ENCODE measurements at places on chromosomes 3 and 15.

- no peak for DNase-seq
Measured at GRCh38 chr3:150248116-150248887, 159.8 kb upstream of the TSC22D2 start.

DNA sequence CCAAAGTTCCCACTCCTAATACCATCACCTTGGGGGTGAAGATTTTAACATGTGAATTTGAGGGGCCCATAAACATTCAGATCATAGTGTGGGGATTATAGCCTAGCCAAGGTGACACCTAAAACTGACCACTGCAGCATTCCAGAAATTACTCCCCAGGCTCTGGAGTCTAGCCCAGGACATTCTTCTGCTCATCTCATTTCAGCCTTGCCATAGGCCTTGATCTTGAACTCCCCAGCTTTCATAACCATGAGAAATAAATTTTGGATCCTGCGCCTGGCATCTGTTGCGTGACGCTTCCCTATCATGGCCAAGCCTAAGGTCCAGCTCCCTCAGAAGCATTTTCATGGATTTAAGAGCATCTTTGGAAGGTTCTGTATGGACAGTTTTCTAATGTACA is 502.9 kb upstream of the THBS1 start:
- DNase-seq, result no peak

- DNase-seq, result no peak
Measured at GRCh38 chr3:113532698-113533533, 561 bp downstream of the SIDT1 start.

GRCh38 chr3:123357275-123357674 is 91.6 kb downstream of the ADCY5 start:
- DNase-seq, result no peak

DNA sequence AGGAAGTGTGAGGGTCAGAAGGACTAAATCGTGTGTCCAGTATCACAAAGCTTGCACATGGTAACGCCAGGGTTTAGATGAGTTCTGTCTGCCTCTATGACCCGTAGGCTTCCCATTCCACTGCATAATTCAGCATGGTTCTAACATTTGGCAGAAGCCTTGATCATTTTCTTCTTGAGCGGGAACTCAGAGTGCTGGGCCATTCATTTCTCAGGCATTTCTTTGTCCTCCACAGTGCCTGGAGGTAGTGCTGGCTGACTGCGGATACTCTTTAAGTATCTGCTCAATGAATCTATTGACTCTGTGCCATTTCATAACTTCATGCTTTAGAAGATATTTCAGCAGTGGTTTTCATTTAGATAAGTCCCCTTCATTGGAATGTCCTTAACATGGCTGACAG is 370.2 kb downstream of the EPHB1 start:
- DNase-seq, result no peak

- DNase-seq, result no peak
Measured at GRCh38 chr15:74132681-74133651, 2.6 kb downstream of the ISLR2 start.

GRCh38 chr3:124260206-124260915 is 268.4 kb upstream of the ROPN1 start:
- no peak for DNase-seq

- no peak for DNase-seq
Measured at GRCh38 chr15:77446840-77447390, 26.2 kb downstream of the HMG20A start.

DNA sequence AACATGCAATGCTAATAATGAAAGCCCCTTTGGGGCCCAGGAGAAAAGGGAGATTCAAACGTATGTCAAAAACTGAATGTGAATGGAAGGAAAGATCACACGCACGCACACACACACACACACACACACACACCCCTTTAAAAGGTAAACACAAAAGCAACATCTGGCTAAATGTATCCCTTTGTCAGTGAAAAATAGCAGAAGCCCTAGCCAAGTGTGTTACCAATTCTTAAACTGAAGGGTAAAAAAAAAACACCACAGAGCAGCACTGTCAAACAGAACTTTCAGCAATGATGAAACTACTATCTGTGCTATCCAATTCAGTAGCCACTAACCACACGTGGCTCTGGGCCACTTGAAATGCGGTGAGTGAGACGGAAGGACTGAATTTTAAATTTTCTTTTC is 4.9 kb downstream of the RFTN1 start:
- no peak for DNase-seq

GRCh38 chr3:171268677-171269076 is 191.5 kb downstream of the TNIK start:
- no peak for DNase-seq

GRCh38 chr15:36208868-36209582 is 370.4 kb upstream of the CDIN1 start:
- no peak for DNase-seq

- no peak for DNase-seq
Measured at GRCh38 chr15:48396020-48396419, 64.8 kb downstream of the DUT start.

- no peak for DNase-seq
Measured at GRCh38 chr3:107284612-107285011, 92.6 kb upstream of the CCDC54 start.

GRCh38 chr3:14244521-14245247 is 66.1 kb downstream of the LSM3 start:
- no peak for DNase-seq

DNA sequence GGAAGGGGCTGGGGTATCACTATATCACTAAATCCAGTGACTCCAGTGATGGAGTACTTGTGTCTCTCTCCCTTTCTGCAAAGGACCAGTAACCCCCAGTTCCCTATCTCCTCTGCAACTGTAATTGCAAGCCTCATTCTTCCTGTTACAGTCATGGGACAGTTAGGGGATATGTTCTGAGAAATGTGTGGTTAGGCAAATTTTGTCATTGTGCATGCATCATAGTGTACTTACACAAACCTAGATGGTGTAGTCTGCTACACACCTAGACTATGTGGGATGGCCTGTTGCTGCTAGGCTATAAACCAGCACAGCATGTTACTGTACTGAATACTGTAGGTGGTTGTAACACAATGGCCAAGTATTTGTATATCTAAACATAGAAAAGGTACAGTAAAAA is 2.2 kb downstream of the VPS8 start:
- no peak for DNase-seq

GRCh38 chr15:39124155-39124552 is 456.7 kb upstream of the THBS1 start:
- DNase-seq, result no peak

GRCh38 chr15:31871166-31871886 is 159.0 kb upstream of the CHRNA7 start:
- no peak for DNase-seq

DNA sequence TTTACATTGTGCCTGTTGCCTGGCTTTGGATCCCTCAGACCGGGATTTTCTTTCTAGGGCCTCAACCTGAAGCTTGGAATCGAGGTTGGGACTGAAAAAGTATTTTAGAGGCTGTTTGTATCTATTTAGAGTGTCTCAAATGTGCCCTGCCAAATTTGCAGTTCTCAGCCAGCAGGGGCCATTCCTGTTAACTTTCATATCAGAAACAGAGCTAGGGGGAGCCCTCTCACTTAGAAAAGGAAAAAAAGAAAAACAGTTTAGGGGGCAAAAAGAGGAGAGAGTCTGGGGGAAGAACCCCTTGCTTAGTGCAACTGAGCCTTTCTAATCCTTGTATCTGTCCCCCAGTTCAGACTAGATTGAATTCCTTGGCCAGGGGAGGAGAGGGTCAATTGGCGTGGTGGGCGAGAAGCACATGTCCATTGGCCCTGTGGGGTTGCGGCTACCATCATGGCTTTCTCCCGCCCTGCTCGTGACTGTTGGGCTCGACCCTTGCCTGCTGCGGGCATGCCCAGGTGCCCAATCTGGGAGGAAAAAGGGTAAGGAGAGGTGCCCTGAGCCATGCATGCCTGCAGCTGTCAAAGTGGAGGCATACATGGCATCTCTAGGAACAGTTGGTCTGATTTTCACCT is 101.6 kb downstream of the CFAP44 start:
- DNase-seq, result no peak

DNA sequence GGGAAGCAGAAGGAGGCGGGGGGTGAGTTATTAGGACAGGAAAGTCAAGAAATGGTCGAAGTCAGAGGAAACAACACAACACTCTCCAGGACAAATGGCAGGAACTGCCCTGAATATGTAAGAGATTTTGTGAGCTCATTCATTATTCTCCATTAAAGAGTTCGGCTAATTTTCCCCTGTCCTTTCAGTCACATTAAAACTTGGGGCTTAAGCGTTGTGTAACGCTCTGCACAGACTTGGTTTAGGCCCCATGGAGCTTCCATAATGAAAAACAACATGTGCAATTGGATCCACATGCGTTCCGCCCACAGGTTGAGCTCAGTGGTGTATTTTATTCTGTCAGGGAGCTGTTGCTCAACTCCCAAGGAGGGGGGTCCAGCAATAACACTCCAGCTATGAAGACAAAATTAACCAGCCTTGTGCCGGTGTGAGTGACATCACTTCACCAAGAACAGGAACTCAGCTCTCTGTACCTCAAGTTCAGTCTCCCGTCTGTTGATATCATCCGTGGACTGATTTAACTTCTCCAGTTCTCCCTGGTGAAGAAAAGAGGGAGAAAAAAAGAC is 2.3 kb downstream of the SH3BP5 start:
- DNase-seq, result no peak

- DNase-seq, result no peak
Measured at GRCh38 chr3:60703008-60703407, 548.2 kb downstream of the FHIT start.

GRCh38 chr3:134038071-134038491 is 8.4 kb upstream of the SLCO2A1 start:
- no peak for DNase-seq

DNA sequence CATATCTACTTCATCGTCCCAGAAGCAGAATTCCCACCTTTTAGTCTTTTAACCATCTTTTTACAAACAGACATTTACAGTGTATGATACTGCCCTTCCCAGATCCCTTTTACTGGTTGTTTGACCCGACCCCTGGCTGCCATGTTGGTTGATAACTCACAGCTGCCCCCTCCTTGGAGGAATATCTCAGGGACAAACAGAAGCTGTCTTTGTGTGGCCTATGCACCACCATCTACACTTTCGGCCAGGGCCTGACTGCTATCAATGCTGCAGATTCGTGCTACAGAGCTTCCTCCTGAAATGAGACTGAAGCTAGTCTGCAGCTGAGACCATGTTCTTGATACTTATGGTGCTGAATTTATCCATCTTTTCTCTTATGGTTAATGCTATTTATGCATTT is 6.6 kb upstream of the POLQ start:
- DNase-seq, result no peak

GRCh38 chr15:77243716-77244401 is 172.9 kb upstream of the TSPAN3 start:
- DNase-seq, result no peak

- no peak for DNase-seq
Measured at GRCh38 chr15:70046679-70047369, 50.9 kb downstream of the TLE3 start.

GRCh38 chr3:155001289-155002010 is 78.7 kb upstream of the MME start:
- DNase-seq, result no peak

DNA sequence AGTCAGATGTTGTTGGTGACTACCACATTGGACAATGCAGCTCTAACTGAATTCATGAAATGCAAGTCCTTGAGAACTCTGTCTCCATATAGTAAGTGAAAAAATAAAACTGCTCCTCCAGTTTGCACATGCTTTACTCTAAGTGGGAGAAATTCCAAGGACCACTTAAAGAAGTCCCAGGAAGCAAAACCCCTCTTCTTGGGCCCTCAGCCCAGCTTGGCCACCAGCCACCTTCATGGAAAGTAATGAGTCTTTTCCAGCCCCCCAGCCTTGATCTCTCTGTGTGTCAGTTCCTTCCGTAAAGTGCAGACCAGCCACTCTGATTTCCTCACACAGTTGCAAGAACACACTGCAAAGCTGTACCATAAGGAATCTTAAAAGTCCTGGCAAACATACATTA is 34.5 kb downstream of the DAPK2 start:
- DNase-seq, result no peak

DNA sequence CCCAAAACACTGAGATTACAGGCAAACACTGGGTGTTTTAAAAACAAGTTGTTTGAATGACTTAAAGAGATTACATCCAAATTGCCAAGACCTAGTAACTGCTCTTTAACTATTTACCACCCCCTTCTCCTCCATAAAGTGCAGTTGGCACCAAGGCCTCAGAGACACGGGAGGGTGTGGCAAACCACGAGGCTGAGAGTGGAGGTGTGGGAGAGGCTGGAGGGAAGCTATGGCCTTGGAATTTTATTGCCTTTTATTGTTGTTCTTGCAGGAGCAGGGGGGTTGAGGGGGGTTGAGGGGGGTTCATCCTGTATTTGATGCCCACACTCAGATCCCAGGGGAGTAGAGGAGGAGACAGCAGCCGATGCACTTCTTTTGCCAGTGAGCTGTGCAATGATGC is 75.9 kb upstream of the CTDSPL start:
- no peak for DNase-seq

DNA sequence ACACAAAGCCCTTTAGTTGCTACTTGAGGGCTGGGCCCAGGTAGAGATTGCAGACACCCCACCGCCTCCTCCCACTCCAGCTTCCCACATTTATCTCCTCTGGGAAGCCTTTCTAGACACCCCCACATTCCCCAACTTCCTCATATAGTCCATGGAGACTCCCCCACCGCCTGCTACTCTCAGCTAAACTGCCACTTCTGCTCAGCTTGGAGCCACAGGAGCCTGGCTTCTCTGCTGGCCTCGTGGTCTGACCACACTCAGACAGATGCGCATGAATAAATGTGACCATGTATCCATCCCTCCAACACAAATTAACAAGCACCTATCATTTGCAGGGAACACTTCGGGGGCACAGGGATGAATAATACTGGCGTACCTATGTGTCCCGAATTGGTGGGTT is 10.5 kb upstream of the ACSBG1 start:
- DNase-seq, result no peak

DNA sequence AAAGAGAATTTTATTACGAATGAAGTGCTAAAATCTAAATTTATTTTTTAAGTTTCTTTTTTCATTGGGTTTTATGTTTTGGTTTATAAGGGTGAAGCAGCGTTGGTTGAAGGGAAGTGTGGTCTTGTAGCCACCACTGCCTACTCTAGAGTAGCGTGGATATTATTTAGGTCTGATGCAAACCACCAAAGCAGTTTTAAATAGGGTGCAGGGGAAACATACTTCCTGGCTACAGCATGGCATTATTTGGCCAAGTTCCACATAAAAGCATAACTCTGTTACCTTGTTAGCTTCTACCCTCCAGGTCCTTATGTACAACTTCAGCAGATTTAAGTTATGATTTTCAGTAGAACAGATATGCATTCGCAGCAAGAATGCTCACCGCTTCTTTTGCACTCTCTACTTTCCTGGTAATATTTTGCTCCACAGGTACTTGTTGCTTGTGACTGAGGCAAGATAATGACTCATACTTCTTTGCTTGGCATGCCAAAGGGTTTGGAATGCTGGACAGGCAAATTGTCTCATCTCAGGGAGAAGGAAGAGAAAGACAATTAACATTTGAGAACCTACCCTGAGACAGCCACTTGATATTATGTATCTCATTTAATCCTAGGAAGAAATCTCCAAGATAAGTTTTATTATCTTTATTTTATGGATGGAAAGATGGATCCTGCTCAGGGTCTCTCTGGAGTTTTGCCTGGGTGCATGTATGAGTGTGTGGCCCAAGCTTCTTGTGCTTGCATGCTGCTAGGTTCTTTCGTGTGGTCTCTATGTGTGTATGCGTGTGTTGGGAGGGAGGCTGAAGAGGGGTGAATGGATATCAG is 5.4 kb downstream of the TGFBR2 start:
- DNase-seq, result no peak

All from Calu3 (cell line).